IPS DF 6.9 (cell line): ENCODE measurements at places on chromosomes 3 and 15.

GRCh38 chr3:185823078-185824044 is 1.5 kb downstream of the IGF2BP2 start:
- DNase-seq: no peak

DNA sequence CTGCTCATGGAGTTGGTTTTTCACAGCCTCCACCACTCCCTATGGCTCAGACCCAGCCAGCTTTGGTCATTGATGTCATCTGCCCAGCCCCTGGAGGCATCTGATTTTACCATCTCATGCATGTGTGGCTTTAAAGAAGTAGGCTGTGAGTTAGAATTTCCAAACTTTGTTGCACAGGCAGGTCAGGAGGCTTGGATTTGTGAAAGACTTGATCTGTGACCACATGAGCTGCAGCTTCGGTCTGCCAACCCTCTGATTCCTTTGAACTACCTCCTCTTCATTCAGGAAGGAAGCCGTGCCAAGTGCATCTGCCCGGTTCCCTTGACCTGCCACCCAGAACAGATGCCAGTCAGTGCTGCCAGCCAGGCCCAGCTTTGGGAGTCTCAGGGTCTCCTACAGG is 9.2 kb downstream of the CTXND1 start:
- DNase-seq: no peak

- no peak for DNase-seq
Observed at GRCh38 chr3:105304487-105304886, 62.2 kb upstream of the ALCAM start.

DNA sequence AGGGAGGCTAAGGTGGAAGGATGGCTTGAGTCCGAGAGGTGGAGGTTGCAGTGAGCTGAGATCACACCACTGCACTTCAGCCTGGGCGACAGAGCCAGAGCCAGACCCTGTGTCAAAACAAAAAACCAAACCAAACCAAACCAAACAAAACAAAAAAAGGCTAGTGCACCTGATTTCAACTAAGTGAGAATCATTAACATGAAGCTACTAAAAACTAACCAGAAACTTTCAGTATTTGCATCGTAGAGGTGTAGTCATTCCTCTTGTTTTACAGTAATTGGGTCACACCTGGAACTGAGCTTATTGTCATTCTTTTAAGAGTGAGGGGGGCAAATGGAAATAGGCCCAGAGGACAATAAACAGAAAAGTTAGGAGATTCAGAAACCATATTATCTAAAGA is 58.5 kb downstream of the ST6GAL1 start:
- DNase-seq: no peak

DNA sequence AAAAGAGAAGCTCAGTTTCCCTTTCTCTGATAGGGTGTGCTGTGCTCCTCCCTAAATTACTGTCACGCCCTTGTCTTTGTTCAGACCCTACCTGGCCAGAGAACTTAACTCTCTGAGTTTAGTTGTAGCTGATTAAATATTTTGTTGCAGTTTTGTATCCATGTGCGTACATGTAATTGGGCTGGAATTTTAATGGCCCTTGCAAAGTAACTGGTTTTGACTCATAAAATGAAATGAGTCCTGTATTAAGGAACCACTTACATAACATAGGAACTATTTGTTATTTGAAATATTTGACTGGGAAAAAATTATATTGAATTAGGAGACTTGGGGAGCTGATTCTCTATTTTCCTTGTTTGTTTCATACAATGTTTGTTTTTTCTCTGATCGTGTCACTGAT is 80.2 kb downstream of the LRRK1 start:
- DNase-seq: no peak

DNA sequence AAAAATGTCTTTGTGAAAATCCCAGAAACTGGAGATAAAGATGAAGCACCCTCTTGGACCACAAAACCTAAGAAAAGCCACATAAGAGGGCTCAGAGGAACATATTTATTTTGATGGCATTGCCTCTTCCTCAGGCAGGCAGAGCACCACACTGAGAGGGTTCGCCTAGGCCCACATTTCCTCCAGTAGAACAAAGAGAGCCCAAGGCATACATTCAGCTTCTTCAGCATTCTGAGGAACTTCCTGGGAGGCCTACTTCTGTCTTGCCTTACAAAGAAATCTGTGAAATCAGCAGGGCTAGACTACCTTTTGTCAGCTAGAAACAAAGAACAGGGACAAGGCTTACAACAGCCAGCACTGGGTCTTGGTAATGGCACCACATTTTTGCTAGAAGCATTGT is 1325.3 kb downstream of the SI start:
- no peak for DNase-seq

GRCh38 chr3:54988838-54989630 is 61.2 kb upstream of the LRTM1 start:
- no peak for DNase-seq

DNA sequence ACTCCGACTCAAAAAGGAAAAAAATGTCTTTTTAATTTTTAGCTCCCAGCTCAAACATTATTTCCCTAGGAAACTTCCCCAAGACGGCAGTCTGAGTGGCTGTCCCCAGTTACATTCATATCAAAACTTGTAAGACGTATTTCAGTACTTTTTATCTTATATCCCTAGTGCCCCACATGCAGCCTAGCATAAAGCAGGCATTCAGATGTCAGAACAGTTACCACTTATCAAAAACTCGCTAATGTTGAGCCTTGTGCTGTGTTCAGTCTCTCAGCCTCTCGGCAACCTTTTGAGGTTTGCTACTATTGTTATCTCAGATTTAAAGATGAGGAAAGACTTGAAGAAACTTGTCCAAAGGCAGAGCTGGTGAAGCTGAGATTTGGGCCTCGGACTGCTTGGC is 6.6 kb upstream of the SELENOS start:
- no peak for DNase-seq

DNA sequence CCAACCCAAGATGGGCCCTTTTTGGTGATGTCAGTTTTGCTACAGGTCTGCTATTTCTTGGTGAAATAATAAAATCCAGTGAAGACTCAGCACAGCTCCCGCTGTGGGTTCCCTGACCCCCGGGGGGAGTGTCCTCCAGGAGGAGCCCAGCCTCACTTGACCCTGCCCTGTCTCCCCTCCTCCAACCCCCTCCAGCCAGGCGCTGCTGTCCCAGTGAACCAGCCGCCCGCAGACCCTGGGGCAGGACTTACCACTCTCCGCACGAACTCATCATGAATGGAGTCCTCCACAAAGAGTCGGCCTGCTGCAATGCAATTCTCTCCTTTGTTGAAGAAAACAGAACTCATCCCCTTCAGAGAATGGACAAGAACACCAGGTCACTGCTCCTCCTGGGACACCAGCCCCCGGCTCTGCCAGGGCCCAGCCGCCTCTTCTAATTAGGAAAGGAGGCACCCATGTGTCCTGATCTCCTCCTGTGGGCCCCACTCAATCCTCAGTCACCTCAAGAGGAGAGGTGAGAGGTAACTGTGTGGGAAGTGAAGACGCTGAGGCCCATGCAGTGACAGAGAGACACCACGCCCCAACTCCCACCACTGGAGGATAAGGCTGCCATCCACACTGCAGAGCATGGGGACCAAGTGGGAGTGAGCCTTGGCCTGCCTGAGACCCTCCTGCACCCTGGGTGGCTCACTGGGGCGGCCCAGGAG is 28.8 kb upstream of the SLC41A3 start:
- DNase-seq: no peak

- no peak for DNase-seq
Observed at GRCh38 chr3:61774279-61774890, 213.0 kb downstream of the PTPRG start.

DNA sequence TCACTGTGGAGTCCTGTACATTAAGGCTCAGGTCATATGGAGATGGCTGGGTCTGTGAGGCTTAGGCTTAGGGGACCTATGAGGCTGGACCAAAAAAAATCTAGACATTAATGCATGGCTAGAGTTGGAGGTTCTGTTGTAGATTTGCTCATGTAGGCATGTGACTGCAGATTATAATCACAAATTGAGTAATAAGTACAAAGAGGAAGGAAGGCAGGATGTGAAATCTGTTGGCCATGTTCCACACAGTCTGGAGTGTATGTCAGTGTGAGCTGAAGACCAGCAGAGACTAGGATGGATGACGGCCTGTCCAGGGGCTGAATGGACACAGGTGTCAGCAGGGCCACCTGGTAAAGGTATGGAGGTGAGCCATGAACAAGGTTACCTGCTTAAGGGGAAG is at the start of gene ST3GAL6:
Gene ST3GAL6 (plus strand): TSS at position 265 of the 400 bp plus-strand sequence. CDS start 5,101 bp downstream, outside the sequence.
- DNase-seq: no peak

- no peak for DNase-seq
Observed at GRCh38 chr15:60584355-60584998, 105.5 kb upstream of the ICE2 start.

- DNase-seq: peak; percentile 89
Observed at GRCh38 chr3:167653760-167654159, at the start of gene WDR49. Gene WDR49 (minus strand): TSS chr3:167653942. CDS start chr3:167653425, 517 bp downstream.

DNA sequence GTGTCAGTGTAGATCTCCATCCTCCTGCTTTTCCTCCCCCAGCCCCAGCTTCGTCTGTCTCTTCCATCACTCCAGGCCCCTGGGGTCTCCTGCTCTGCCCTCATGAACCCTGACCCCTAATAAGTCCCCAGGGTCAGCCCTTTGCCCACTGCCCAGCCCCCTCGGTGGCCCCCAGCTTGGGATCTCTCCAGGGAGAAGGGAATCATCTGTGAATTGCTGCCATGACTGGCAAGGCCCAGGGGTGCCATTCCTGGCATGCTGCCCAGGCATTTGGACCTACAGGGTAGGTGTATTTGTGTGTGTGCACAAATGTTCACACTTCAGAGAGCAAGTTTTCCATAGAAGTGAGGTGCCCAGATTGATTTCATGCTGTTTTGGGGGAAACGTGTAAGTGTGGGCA is 5.9 kb upstream of the TBC1D21 start:
- no peak for DNase-seq

GRCh38 chr3:45215466-45215865 is 10.6 kb downstream of the TMEM158 start:
- DNase-seq: no peak

DNA sequence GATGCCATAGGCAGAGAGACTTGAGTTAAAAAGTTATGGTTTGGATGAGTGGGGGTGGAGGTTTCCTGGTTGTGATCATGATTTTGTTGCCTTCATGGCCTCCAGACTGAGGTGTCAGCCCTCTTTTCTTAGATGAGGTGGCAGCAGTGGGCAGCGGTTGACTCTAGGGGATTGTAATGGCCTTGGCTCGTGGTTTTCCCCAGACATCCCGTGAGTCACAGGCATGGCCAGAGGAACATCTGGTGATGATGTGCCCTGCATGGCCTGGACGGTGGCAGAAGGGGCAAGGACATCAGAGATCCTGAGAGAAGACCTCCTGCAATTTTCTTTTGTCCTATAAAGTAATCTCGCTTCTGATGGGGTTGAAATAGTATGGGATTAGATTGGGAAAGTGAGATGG is 12.4 kb downstream of the RETNLB start:
- DNase-seq: no peak

GRCh38 chr3:10467204-10467603 is 38.2 kb downstream of the ATP2B2 start:
- DNase-seq: no peak

- no peak for DNase-seq
Observed at GRCh38 chr15:53786401-53786800, 26.9 kb upstream of the WDR72 start.

GRCh38 chr3:188979248-188979647 is 192.5 kb upstream of the TPRG1 start:
- no peak for DNase-seq

DNA sequence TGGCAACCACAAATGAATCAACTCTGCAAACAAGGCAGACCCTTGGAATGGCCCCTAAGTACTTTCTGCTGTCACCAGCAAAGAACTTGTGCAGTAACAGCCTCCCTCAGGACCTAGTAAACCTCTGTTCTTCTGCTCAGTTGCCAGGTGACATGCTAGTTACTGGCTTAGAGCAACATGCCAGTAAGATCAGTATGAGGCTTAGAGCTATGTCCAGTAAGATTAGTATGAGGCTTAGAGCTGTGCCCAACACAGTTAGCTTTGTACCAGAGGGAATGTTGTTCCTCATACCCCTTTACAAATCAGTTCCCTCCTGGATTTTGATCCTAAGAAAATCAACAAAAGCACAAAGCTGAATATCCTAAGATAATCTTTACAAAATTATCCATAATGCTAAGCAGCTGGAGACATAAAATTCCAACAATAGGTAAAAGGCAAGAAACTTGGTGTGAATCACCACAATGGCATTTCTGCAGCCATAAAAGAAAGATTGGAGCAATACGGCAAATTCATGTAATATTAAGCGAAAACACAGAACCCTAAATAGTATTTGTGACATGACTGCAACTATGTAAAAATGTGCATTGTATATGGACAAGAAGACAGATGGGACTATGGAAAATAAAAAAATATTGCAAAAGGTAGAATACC is 107.3 kb upstream of the LPP start:
- no peak for DNase-seq

DNA sequence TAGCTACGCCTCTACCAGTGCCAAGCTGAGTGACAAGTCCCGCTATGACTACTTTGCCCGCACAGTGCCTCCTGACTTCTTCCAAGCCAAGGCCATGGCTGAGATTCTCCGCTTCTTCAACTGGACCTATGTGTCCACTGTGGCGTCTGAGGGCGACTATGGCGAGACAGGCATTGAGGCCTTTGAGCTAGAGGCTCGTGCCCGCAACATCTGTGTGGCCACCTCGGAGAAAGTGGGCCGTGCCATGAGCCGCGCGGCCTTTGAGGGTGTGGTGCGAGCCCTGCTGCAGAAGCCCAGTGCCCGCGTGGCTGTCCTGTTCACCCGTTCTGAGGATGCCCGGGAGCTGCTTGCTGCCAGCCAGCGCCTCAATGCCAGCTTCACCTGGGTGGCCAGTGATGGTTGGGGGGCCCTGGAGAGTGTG is 5.7 kb downstream of the GRM2 start:
- no peak for DNase-seq

DNA sequence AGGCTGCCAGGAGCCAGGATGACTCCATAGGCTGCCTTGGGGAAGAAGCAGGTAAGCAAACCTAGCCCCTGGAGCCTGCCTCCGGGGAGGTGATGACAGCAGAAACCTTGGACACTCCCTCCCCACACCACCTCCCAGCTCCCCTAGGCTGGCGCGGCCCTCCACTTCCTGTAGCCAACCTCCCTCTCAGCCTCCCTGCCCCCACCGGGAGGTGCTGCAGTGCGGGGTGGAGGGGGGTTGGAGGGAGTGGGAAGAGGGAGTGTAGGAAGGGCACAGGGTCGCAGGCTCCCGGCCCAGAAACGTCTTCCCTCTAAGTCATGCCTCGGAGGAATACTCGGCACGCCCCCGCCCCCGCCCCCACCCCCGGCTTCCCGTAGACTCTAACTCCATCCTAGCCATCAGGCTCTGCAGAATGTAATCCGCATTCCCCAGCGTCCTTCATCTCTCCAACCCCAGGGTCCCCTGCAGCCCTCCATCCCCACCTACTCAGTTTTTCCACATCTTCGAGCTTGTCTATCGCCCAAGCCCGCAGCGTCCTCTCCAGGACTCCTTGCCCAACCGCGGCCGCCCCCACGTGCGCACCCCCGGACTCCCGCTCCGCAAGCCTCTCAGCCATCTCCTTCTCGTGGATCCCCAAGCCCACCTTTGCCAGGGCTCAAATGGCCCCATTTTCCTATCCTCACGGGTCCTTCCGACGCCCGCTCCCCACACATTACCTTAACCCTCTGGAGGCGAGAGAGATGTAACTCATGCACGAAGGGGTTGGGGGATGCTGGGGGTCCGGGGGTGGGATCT is 528 bp downstream of the LPCAT4 start:
- no peak for DNase-seq

- no peak for DNase-seq
Observed at GRCh38 chr15:27958911-27959578, 140.1 kb downstream of the OCA2 start.
